Stimulated activated CD8-positive, alpha-beta memory T cell treated with anti-CD3 and anti-CD28 coated beads, Interleukin-4, amount 100 ng/mL, for 1 hour (primary cell): ENCODE measurements at places on chromosomes 7 and 10.

GRCh38 chr7:5607951-5608656 is 173.4 kb downstream of the RNF216 start:
- DNase-seq: no peak

DNA sequence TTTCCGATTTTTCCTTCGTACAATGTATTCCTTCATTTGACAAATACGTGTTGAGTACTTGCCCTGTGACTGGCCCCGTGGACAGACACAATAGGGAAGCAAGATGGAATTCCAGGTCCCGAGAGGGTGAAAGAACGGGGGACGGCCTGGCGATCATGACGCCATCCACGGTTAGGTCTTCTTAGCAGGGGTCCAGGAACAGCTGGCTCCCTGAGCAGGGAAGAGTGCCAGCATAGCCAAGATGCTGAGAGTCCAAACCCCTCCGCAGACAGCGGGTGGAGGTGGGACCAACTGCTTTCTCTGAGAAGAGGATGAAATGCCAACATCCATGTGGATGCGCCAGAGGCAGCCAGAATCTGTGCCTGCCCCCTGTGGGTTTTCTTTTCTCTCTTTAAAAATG is 143.7 kb downstream of the DYNC2I1 start:
- no peak for DNase-seq

DNA sequence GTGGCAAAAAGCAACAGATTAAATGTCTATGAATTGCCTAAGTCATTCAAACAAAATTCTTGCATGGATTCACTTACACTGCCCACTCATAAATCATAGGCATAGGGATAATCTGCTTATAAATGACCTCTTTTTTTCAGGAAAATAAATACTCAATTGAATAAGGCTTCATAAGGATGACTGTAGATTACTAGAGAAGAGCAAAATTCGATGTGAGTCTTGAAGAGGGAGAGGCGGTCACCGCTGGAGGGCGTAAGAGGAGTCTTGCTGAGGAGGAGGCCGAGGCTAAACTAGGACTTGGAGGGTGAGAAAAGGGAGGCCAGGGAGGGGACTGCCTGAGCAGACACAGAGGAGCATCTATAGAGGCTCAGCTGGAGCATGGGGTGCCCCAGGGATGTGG is 135.4 kb upstream of the RSU1 start:
- no peak for DNase-seq

DNA sequence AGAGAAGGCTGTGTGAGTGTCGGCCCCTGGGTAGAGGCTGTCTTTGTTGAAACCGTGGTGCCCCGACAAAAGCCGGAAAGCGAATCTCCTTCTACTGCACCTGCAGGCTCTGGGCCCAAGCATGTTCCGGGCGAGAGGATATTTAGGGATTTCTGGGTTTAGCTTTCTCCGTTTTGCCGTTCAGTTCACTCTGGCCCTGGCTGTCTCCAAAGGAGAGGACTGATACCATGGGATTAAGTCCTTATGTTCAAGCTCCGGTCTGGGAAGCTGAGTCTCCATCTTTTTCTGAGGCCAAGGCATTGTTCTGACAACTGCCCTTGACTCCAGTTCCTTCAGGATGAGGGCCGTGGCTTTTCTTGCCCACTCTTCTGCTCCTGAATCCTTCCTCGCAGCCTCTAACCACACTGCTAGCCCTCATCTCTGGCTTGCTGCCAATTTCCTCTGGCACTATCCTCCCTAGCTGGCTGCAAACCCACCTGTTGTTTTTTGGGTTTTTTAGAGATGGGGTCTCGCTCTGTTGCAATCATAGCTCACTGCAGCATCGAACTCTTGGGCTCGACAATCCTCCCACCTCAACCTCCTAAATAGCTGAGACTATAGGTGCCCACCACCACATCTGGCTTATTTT is 206.8 kb downstream of the SKIDA1 start:
- no peak for DNase-seq

GRCh38 chr10:29533696-29534285 is 101.0 kb downstream of the SVIL start:
- no peak for DNase-seq

DNA sequence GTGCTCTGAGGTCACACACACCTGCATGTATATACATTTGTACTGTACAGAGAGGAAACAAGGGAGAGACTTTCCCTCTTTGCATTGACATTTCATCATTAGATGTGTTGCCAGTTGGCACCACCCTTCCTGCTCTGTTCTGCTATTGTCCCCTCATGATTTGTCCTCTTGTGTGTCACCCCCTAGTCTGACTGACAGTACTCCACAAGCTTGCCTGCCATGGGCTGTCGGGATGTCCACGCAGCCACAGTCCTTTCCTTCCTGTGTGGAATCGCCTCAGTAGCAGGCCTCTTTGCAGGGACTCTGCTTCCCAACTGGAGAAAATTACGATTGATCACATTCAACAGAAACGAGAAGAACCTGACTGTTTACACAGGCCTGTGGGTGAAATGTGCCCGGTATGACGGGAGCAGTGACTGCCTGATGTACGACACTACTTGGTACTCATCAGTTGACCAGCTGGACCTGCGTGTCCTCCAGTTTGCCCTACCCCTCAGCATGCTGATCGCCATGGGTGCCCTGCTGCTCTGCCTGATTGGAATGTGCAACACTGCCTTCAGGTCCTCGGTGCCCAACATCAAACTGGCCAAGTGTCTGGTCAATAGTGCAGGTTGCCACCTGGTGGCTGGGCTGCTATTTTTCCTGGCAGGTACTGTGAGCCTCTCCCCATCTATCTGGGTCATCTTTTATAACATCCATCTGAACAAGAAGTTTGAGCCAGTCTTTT is 9.4 kb downstream of the CLDN12 start:
- DNase-seq: no peak
